ENCODE measurements at places on chromosomes 7 and 10.

- no peaks in the 10 kb centered on the region for H3K27me3 ChIP-seq
- H3K4me1 ChIP-seq = no peaks in the 10 kb centered on the region
- no peak overlapping the region for H3K4me3 ChIP-seq
- no peaks in the 10 kb centered on the region for H3K36me3 ChIP-seq
Measured at GRCh38 chr10:122269059-122269687, 1.9 kb upstream of the BTBD16 start.

DNA sequence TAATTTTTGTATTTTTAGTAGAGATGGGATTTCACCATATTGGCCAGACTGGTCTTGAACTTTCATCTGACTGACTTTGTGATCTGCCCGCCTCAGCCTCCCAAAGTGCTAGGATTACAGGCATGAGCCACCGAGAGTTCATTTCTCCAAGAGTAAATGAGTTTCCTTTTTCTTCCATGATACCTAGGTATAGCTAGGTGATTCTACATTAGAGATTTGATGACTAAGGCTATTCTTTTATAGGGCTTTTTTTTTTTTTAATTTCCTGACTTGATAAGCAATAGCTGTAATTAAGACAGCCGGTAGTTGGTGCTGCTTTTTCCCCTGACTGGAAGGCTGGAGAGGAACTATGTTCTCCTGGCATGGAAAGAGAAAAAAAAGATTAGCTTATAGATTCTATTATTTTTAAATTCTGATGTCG is 3.3 kb downstream of the PTPN12 start:
- H3K4me3 ChIP-seq = no peak overlapping the region
- peaks cover 5% of the 10 kb centered on the region for H3K36me3 ChIP-seq
- peak overlapping the region; percentile 99 for H3K27ac ChIP-seq
- no peaks in the 10 kb centered on the region for H3K27me3 ChIP-seq

DNA sequence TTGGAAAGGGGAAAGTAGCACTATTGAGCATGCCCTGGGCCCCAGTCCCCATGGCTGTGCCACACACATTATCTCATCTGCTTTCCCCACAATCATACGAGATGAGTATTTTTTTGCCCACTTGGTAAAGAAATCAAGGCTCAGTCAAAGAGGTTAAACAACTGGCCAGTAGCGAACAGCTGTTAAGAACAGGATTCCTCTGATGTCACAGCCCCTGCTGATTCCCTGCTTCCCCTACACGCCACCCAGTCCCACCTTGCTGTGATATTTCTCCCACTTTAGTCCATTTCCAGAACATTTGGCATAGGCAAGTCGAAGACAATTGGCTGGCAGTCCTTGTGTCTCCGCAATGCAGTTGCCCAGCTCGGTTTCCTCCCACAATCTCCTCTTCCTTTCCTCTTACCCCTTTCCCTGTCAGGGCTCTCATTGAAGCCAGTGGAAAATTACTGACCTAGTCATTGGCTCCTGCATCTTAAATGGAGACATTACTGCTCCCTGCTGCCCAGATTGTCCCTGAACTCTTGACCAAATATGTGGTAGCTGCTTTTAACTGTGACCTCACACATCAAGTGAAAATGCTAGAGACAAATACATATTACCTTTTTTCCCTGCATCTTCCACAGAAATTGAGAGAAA is 56.5 kb upstream of the EEPD1 start:
- no peak for DNase-seq
- no peaks in the 10 kb centered on the region for H3K27me3 ChIP-seq
- H3K27ac ChIP-seq = peak overlapping the region; percentile 44
- H3K4me3 ChIP-seq = no peak overlapping the region

- no peaks in the 10 kb centered on the region for H3K4me1 ChIP-seq
- no peak overlapping the region for H3K4me3 ChIP-seq
- H3K27ac ChIP-seq = no peak overlapping the region
Measured at GRCh38 chr10:5268743-5269142, 72.1 kb downstream of the AKR1C4 start.

- H3K36me3 ChIP-seq = no peaks in the 10 kb centered on the region
- no peak overlapping the region for H3K4me3 ChIP-seq
- no peak for DNase-seq
- H3K27me3 ChIP-seq = no peaks in the 10 kb centered on the region
Measured at GRCh38 chr7:103031781-103032180, 42.8 kb downstream of the FBXL13 start.

DNA sequence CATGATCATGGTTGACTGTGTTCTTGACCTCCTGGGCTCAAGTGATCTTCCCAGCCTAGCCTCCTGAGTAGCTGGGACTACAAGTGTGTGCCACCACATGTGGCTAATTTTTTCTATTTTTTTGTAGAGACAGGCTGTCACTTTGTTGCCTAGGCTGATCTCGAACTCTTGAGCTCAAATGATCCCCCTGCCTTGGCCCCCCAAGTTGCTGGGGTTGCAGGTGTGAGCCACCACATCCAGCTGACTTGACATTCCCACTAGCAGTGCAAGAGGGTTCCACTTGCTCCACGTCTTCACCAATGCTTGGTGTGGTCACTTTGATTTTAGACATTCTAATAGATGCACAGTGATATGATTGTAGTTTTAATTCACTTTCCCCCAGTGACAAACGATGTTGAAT is 25.1 kb downstream of the CYP26A1 start:
- H3K4me3 ChIP-seq = no peak overlapping the region
- H3K27me3 ChIP-seq = no peaks in the 10 kb centered on the region
- no peaks in the 10 kb centered on the region for H3K4me1 ChIP-seq
- no peak overlapping the region for H3K27ac ChIP-seq

DNA sequence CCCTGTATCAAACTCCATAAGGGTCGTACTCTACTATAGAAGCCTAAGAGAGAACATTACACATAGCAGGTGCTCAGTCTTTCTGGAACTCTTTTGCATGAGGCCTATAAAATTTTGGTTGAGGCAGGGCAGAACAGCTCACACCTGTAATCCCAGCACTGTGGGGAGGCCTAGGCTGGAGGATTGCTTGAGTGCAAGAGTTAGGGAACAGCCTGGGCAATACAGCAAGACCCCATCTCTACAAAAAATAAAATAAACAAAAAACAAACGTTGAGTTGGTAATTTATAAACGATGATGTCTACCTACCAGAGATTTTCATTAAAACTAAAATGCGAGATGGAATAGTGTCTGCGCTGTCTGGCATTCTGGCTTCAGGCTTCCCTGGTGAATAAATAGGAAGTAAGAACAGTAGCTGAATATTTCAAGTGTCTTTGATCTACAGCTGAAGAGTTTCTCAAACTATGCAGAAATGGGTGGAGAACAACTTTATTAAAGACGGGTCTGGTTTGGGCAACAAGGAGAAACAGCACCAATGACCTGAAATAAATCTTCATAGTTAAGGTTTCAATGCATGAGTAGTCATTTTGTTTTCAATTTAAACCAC is 774 bp downstream of the PON2 start:
- H3K27ac ChIP-seq = peak overlapping the region; percentile 97
- H3K36me3 ChIP-seq = no peaks in the 10 kb centered on the region
- H3K4me1 ChIP-seq = peaks cover 5% of the 10 kb centered on the region
- DNase-seq = no peak
- no peaks in the 10 kb centered on the region for H3K27me3 ChIP-seq

- no peaks in the 10 kb centered on the region for H3K27me3 ChIP-seq
- no peak for DNase-seq
- no peaks in the 10 kb centered on the region for H3K4me1 ChIP-seq
- H3K4me3 ChIP-seq = no peak overlapping the region
- no peaks in the 10 kb centered on the region for H3K36me3 ChIP-seq
Measured at GRCh38 chr10:4755286-4755989, 70.6 kb upstream of the AKR1E2 start.

Measured in Panc1 (cell line).